ENCODE measurements at places on chromosomes 6 and 20.

DNA sequence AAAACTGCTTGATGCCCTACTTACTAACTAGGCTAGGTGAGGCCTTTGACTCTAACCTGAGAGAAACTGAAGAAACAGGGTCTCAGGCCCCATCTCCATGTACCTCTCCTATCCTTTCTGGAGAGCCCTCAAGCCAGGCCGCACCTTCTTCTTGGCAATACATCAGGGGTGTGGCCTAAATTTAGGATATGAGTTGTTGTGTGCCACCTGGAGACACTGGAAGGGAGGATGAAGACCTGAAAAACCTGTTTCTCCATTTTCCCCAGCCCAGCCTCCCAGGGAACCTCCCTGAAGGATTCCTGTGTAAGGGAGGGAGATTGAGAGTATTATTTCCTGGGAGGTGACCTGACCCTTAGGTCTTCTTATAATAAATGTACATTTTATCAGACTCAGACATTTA, 3.1 kb downstream of the LY6G6D start:
- no peak for DNase-seq

DNA sequence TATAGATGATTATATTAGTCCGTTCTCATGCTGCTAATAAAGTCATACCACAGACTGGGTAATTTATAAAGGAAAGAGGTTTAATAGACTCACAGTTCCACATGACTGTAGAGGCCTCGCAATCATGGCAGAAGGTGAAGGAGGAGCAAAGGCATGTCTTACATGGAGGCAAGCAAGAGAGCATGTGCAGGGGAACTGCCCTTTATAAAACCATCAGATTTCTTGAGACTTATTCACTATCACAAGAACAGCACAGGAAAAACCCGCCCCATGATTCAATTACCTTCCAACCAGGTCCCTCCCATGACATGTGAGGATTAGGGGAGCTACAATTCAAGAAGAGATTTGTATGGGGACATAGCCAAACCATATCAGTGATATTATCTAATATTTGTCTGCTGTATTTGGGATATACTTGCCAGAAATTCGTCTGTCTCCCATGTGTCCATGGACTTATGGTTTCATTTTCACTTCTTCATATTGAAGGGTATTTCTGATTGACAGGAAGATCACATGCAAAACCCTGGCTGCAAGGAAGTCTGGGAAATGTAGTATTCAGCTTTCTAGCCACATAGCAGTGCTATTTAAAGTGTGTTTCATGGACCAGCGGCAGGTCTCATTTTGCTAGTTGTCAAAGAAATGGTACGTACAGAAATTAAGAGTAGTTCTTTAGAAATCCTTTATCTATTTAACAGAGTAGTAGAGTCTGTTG, 50.5 kb upstream of the PAK5 start:
- no peak for DNase-seq

GRCh38 chr6:158051968-158052367, 70.3 kb downstream of the SYNJ2 start:
- no peak for DNase-seq

DNA sequence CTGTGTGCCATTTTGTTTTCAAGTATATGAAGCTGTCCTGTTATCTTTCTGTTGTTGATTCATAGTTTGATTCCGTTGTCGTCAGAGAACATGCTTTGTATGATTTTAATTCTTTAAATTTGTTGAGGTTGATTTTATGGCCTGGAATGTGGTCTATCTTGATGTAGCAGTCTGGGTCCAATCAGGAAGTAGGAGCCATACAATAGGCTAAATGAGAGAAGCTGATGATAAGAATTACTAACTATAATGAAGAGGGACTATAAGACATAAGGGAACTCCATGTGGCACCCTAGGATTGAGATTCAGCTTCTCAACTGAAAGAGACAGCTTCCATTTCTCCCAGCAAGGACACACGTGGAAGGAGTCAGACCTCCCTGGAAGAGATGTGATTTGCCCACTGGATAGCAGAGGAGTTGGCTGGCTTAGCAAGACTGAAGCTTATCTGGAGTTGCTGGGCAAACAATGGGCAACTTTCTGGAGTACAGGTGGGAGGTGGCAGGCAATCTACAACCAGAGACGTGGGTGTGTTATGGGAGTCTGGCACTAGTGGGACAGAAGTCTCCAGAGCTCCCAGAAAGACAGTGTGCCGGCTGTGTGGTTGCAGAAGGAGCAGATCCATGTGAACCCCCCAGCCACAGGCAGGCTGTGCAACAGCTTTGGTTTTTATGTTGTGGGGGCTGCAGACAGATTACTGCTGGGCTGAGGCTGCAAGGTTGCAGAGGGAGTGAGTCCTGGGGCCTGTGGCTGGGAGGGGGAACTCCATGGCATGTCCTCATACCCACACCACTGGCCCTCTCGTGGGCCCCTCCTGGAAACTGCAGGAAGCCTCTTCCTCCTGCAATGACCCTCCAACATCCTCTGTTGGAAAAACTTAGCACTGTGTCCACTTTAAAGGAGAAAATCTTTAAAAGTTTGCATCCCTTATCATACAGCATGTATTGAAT, 7.1 kb downstream of the ZNF831 start:
- DNase-seq = no peak

GRCh38 chr6:52691718-52692117, 20.8 kb downstream of the TMEM14A start:
- DNase-seq = peak; percentile 15

DNA sequence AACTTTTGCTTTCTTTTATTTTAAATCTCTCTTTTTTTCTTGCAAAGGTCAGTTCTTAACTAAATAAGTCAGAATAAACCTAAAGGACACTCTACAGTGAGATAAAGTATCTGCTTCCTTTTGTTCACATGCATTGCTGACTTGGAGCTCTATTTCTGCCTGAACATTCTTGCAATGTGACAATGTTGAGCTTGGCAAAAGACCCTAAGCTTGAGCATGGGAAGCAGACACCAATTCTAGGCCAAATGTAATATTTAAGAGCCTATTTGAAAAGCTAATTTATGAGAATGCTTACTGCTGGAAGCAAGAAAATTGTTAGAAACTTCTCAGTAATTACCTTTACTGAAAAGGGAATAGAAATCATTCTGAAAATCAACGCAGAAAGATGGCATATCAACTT, 556.2 kb downstream of the CBLN4 start:
- no peak for DNase-seq

- no peak for DNase-seq
Measured at GRCh38 chr6:11393713-11394627, 143.6 kb upstream of the TMEM170B start.

GRCh38 chr20:47802975-47803374, 17.7 kb upstream of the SULF2 start:
- no peak for DNase-seq

DNA sequence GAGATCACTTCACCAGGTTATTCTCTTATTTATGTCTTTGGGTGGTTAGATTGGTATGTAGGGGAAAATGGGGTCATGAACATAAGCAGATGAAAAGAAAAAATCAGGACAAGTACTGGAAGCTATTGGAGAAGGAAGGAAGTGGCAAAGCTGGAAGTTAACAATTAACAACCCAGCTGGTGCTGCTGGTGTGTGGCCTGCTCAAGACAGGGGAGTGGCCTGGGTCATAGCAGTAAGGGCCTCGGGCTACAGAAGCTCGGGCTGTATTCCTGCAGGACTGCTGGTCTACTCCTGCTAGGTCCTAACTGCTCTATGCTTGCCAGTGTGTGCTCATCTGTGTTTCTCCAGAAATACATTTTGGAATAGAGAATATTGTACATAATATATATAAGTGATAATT, 19.6 kb downstream of the MYLIP start:
- no peak for DNase-seq

DNA sequence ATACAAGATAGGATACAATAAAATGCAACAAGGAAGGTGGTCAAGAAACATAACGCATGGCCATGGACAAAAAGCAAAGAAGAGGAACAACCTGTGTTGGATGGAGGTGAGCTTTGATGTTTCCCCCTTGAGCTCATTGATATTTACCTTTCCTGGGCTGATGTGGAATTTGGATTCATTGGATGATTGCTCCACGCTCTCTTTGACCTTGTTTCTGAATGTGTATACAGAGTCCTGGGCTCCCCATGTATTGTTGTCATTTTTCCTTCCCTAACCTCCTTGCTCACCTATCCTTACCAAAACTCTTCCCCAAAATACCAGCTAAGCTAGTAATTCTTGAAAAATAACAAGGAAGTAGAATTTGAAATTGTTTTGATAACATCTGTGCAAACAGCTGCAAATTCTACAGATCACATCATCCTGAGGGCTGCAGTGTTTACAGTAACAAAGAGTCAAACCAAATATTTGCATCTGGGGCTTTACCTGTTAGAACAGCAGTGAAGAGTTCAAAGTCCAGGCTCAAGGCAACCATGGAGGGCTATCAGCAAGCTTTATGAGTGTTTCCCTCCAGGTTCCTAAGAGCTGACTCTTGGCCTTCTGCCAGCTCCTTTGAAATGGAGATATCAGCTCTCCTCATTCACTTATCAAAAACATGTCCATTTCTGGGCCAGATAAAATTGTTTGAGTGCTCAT, 214.3 kb upstream of the MARCKS start:
- peak; percentile 7 for DNase-seq

DNA sequence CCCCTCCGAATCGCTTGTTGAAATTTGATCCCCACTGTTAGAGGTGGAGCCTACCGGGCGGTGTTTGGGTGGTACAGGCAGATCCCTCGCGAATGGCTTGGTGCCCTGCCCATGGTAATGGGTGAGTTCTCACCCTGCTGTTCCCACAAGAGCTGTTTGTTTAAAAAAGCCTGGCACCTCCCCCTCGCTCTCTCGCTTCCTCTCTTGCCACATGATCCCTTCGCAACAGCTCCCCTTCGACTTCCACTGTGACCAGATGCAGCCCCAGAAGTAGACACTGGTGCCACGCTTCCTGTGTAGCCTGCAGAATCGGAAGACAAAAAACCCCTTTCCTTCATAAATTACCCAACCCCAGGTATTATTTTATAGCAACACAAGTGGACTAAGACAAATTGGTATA, 292.2 kb upstream of the QKI start:
- no peak for DNase-seq

DNA sequence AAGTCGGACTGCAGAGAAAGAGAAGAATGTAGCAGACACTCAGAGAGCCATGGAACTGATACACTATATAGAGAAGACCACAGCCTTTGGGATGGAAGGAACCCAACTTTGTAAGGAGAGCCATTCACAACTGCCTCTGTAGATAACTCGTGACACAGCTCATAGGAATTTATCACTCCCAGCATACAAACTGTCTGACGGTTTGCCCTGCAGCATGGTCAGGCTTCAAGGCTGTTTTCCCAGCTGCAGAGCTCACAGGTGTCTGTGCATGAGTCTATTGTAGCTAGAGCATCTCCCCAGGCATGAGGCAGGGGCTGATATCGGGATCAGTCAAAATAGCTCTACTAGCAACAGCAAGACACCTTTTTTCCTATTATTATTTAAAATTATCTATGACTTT, 130.5 kb upstream of the DTNBP1 start:
- DNase-seq = peak; percentile 70

GRCh38 chr6:127342946-127343808, at the start of gene ECHDC1:
Gene ECHDC1, minus strand, starts transcription at chr6:127343609. Its CDS starts 12,581 bp downstream, at chr6:127331028.
- peak; percentile 75 for DNase-seq

DNA sequence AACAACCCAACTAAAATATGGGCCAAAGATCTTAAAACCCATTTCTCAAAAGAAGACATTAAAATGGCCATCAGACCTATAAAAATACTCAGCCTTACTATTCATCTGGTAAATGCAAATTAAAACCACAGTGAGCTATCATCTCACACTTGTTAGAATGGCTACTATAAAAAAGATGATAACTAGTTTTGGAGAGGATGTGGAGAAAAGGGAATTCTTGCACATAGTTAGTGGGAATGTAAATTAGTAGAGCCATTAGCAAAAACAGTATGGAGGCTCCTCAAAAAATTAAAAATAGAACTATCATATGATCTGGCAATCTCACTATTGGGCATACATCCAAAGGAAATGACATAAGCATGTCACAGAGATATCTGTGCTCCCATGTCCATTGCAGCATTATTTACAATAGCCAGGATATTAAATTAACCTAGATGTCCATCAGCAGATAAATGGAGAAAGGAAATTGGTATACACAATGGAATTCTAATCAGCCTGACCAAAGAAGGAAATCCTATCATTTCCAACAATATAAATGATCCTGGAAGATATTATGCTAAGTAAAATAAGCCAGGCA, 2.9 kb downstream of the SIRPB1 start:
- peak; percentile 34 for DNase-seq

- DNase-seq = no peak
Measured at GRCh38 chr6:15977050-15977449, 151.8 kb upstream of the MYLIP start.

- no peak for DNase-seq
Measured at GRCh38 chr20:6863355-6863754, 95.9 kb downstream of the BMP2 start.

DNA sequence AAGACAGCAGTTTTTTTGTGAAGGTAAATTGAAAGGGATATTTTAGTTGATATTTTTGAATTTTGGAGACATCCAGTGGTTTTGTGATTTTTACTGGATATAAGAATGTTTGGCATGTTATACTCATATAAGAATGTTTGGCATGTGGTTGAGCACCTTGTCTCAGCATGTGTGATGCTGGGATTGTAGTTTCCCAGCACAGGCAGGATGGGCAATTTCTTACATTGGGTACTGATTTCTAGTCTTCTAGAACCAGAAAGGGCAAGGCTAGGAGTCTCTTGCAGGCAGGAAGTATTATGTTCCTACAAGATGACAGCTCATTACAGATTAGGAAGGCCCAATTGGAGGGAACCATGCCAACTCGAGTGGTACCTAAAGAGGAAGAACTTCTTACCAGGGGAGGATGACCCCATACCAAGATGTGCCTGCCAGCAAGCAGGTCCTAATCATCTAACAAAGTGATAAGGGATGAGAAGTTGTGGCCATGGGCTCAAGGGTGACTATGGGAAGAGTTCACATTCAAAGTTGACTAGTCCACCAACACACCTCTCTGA, 377.8 kb downstream of the UTRN start:
- DNase-seq = no peak

DNA sequence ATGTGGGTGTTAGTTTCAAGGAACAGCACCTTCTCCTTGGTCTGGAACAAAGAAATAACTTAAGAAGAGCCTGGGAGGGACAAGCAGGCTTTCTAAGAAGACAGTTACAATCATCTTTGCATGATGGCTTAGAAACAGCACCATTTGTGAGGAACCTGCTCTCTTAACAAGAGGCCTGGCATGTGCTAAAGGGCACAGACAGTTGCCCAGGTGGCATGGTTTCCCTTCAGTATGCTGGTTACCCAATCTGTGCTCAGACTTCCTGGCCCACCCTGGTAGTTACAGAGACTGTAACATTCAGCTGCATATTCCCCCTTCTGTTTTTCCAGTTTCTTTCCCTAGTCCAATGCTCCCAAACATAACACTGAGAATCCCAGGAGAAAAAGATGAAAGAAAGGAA, 84.0 kb downstream of the CHD6 start:
- DNase-seq = no peak

DNA sequence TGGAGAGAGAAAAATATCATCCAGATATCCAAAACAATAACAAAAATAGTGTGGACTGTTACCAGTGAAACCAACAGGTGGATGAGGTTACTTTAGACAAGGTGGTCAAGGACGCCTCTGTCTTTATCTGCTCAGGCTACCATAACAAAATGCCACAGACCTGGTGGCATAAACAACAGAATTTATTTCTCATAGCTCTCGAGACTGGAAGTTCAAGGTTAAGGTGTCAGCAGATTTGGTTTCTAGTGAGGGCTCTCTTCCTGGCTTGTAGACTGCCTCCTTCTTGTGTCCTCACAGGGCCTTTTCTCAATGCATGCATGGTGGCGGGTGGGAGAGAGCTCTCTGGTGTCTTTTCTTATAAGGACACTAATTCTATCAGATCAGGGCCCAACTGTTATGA, 21.1 kb upstream of the LBP start:
- DNase-seq = no peak

GRCh38 chr6:17863901-17864754, 123.3 kb downstream of the KIF13A start:
- DNase-seq = peak; percentile 91

GRCh38 chr6:10759884-10760329, 12.3 kb downstream of the TMEM14B start:
- DNase-seq = peak; percentile 60

Measured in fibroblast of lung (primary cell).